Left ventricle myocardium superior (tissue), 1 donor: ENCODE measurements at places on chromosomes 1 and 21.

- peak; percentile 42 for DNase-seq
Measured at GRCh38 chr21:31873275-31873695, 465 bp downstream of the HUNK start.

DNA sequence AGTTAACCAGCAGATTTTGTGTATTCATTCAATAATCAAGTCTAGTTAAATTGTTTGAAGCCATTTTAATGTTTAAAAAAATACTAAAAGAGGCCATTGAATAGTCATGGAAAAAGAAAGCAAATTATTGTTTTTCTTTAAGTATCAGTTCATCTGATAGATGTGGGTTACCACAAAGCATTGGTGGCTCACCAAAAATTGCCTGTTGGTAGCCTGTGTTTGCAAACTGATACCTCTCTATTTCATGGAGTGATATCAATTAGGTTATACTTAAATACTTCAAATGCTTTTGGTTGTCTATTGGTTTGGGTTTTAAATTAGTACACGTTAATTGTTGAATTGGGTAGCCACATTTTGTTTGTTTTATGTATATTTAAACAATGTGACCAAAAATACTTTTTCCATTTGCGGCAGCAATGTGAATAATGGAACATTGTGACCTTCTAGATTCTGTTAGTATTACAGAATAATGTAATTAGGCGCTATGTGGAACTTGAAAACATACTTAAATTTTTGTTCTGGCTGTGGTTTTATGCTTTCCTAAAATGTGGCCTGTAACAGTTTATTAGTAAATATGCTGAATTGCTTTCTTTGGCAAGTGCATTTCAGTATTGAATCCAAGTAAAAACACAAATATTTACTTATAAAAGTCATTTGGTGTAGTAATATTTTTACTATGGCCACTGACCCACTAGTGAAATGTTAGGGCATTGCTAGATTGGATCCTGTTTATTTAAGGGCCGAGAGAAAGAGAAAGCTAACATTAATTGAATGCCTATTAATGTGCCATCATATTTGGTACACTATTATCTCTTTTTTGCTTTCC lies 37.1 kb upstream of the NBL1 start:
- no peak for DNase-seq

DNA sequence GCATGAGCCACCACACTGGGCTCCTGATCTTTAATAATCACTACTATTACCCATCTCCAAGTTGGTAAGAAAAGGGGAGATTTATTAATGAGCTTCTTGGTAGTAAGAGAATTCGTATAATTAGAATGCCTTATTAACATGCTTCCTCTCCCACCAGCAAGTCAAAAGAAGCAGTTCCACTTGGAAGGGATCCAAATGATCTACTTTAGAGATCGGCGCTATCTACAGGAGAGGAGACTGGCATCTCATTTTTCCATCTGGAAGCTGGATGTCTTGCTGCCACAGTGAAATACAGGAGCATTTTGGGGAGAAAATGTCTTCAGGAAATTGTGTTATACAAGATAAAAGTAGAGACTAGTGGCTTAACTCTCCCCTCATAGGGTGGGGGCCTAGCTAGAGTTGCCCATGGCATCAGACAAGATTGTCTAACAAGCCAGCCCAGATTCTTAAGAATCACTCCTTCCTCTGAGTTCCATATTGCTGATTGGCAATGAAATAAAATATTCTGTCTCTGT lies 33.6 kb upstream of the CAMSAP2 start:
- no peak for DNase-seq

- DNase-seq, result peak; percentile 86
Measured at GRCh38 chr1:230713915-230714764, at the start of gene AGT. TSS of gene AGT (minus strand) at chr1:230714122. CDS start at chr1:230710823, 3,299 bp downstream.

DNA sequence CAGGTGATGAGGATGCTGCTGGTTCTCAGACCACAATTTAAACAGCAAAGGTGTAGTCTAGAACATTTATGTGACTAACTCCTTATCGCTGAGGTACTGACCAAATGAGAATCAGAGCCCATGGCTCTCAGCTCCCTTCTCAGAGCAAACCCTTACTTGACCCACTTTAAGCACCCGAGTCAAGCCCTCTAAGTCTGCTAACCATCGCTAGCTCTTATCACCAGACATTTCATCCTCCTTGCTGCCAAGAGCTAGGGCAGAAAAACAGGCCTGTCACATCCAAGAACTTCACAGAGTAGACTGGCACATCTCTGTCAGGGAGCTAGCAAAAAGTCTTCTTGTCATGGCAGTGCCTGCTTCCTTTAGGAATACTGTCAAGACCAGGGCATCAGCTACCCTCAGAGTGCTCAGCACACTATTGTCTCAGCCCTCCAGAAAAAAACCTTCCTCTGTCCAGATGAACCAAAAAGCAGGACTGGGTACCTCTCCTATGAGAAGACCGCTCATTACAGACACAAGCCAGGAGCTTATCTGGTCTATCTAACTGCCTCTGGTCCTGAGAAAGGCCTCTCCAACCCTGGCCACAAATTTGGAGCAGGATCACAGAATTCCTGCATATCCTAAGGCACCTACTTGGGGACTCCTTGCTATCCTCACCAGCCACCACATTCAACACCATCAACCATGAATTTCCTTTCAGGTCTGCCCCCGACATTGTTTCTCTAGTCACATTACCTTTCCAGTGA lies 26.2 kb downstream of the ERI3 start:
- DNase-seq, result no peak

GRCh38 chr1:169886422-169886821 lies 7.3 kb downstream of the SCYL3 start:
- DNase-seq, result no peak

- peak; percentile 65 for DNase-seq
Measured at GRCh38 chr1:12052008-12052573, 11.0 kb upstream of the TNFRSF8 start.

DNA sequence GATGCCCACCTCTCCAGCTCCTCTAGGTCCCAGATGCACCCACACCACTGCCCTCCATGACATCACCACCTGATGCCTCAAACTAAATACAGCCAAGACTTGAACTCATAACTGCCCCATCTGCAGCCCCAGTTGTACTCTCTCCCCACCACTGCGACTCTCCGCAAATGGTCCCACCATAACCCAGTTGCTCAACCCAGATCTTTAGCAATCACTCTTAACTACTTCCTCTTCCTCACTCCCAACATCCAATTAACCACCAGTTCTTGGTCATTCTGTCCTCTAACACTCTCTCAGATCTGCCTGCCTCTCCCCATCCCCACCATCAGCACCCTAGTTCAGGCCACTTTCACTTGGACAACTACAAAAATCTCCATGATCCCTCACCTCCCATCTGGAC lies 36.8 kb upstream of the PLA2G2C start:
- no peak for DNase-seq

- peak; percentile 43 for DNase-seq
Measured at GRCh38 chr1:32724678-32725614, 22.4 kb upstream of the SYNC start.

DNA sequence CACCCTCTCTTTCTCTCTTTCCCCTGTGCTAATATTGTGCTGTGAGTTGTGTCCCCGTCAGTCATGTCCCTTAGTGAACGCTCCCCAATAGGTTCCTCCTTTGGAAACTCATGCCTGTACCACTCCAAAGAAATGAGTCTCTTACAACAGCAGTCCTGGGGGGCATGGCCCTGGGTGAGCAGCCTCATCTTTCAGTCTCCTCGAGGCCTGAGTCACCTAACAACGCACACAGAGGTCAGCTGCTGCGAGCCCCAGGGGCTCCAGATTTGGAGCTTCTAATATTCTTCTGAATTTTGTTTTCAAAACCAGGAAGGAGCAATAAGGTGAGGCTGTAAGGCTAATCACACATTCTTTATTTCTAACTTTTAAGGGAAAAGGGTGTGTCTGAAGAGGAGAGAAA lies 30.5 kb upstream of the ZBTB8A start:
- DNase-seq, result no peak

- DNase-seq, result peak; percentile 82
Measured at GRCh38 chr1:171645553-171646248, 6.8 kb downstream of the MYOC start.

- DNase-seq, result no peak
Measured at GRCh38 chr1:221708076-221708571, 33.8 kb downstream of the DUSP10 start.

GRCh38 chr1:147825586-147825985 lies 65.2 kb upstream of the GJA5 start:
- DNase-seq, result no peak

GRCh38 chr1:236143104-236143948 lies 987 bp downstream of the GPR137B start:
- DNase-seq, result no peak

- no peak for DNase-seq
Measured at GRCh38 chr1:244164511-244164890, 113.4 kb downstream of the ZBTB18 start.

- DNase-seq, result no peak
Measured at GRCh38 chr1:165053351-165053750, 303.2 kb downstream of the LMX1A start.

- DNase-seq, result no peak
Measured at GRCh38 chr1:57377339-57378139, 46.3 kb downstream of the DAB1 start.

- DNase-seq, result no peak
Measured at GRCh38 chr1:233940908-233941307, 36.4 kb downstream of the SLC35F3 start.

DNA sequence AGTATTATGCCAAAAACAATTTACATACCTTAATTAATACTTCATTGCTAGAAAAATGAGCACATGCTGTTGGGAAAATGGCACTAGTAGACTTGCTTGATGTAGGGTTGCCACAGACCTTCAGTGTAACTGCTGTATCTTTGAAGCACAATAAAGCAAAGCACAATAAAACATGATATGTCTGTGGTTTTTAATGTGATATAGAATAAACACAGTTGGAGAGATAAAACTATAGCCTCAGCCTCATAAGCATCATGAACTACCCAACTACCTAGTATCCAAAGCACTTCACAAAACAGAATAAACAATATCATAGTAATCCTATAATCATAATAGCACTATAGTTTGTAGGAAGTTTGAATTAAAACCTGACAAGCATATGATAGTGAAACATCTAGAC lies 143.5 kb downstream of the SYT14 start:
- no peak for DNase-seq

- no peak for DNase-seq
Measured at GRCh38 chr1:7313081-7313546, 458.0 kb upstream of the VAMP3 start.

- DNase-seq, result no peak
Measured at GRCh38 chr1:151710187-151710840, 6.3 kb downstream of the CELF3 start.

DNA sequence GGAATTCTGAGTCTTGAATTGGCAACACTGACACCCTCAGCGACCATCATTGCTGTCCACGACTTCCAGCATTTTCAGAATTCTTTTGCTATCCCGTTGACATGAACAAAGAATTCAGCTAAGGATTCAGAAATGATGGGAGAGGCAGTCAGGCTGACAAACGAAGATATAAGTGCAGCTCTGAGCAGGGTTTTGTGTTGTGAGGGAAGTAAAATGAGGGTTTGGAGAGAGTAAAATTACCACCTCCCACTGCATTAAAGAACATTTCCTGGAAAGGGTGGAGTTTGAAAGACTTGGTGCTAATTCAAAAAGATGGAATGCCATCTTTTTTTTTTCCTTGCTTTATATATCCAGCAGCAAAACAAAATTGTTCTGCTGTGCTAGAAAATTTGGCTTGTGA lies 4.9 kb upstream of the ELK4 start:
- no peak for DNase-seq

DNA sequence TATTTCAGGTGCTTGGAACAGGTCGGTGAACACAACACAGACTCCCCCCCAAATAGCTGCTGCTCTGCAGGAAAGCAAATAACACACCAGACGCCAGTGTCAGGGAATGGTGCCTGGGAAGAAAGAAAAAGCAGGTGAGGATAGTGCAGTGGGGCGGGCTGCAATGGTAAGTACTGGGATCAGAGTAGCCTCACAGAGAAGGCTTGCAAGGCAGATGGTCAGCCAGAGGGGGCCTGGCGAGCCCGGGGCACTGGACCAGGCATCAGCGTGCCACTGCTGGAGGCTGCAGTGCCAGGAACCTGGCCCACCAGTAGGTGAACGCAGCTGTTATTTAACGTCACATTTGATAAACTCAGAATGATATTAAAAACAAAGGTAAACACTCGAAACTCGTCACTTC lies 60.0 kb downstream of the POFUT2 start:
- DNase-seq, result no peak

DNA sequence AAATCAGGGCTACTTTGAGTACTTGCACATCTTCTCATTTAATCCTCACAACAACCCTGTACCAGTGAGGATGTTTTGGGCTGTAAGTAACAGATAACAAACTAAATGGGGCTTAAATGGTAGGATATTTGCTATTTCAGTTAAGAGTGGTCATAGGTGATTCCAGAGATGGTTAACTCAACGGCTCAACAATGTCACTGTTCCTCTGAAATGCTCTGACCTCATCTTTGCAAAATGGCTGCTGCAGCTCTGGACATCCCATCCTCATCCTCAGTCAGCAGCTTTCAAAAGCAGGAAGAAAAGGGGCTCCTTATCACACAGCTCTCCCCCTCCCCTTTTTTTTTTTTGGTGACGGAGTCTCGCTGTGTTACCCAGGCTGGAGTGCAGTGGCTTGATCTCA lies 1.5 kb downstream of the LDLRAD2 start:
- DNase-seq, result no peak

- no peak for DNase-seq
Measured at GRCh38 chr1:12615159-12615864, 2.7 kb downstream of the DHRS3 start.

DNA sequence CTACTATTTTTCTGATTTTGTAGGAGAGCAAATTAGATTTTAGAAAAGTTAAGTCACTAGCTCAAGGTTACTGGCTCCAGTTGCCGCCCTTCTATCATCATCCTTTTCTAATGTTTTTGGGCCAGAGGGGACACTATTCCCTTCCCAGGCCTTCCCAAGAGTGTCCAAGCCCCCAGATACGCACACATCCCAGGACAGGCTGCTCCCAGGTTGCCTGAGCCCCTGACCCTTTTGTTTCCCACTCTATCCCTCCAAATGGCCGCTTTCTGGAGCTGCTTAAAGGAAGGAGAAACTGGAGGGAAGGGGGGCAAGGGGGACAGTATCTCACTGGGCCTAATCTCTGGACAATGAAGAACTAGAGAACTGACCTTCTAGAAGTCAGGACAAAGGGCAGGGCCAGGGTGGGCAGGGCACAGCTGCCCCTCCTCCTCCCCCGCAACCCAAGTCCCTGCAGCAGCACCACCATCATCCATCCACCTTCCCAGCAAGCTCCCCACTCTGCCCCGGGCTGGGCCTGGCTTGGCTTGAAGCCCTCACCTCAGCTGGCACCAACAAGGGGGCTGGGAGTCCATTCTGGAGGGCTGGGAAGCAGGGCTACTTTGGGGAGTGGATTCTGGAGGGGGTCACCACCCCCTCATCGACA lies 1.1 kb upstream of the MAP7D1 start:
- peak; percentile 80 for DNase-seq
